ELF-1 (cell line): ENCODE measurements at places on chromosomes 16 and 17.
A peak's percentile ranks its signal among the peaks of the same experiment; 100 is the strongest.

DNA sequence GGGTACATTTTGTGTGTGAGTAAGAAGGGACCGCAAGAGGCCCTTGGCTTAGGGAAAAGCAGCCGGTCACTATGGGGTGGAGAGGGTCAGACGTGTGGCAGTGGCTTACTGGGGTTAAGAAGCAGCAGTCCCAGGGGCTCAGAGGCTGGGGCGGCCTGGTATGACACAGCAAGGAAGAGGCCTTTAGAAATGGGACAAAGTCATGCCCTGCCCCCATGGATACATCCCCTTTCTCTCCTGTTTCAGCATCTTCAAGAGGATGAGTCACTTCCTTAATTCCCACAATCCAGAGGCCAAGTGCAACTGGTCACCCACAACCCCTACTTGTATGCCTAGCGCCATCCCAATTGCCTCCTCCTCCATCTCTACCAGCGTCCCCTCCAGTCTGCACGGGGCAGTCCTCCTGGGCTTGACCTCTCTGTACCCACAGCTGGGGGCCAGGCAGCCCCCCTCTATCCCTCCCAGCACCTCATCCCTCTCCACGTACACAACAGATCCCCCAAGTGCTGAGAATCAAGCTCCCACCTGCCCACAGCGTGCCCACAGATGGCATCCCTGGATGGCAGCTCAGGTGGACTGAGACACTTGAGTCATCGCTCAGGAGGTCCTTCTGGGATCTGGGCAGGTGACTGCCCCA is 6.9 kb upstream of the EFTUD2 start:
- DNase-seq: no peak

GRCh38 chr17:67982034-67982640 is 14.1 kb downstream of the C17orf58 start:
- DNase-seq: no peak

- DNase-seq: no peak
These were observed 409.4 kb upstream of the ERCC4 start for GRCh38 chr16:13510425-13511151.

DNA sequence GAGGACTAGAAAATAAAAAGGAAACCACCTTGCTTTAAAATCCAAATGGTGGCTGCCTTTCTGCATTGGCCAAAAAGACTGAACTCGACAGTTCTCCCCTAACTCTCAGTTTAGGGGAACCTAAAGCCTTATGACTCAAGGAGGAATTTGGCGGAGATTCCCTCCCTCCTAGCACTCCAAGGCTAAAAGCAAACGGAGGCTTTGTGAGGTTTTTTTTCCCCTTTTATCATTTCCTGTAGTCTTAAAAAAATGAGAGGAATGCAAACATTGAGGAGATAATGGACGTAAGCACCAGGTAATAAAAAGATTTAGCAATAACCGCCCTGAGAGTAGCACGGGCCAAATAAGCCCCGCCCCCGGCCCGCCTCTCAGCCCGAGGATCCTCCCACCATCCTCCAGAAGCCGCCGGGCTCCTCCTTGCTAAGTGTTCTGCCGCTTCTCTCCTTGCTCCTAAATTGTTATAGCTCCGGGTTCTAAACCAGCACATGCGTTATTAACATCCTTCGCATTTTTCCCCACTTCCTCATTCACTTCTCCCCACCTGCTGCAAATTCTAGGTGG is 5.8 kb upstream of the KIFC3 start:
- peak; percentile 88 for DNase-seq

- no peak for DNase-seq
These were observed 195.3 kb downstream of the ZNF423 start for GRCh38 chr16:49660626-49661025.

GRCh38 chr17:12554251-12554650 is 111.4 kb upstream of the MYOCD start:
- no peak for DNase-seq

DNA sequence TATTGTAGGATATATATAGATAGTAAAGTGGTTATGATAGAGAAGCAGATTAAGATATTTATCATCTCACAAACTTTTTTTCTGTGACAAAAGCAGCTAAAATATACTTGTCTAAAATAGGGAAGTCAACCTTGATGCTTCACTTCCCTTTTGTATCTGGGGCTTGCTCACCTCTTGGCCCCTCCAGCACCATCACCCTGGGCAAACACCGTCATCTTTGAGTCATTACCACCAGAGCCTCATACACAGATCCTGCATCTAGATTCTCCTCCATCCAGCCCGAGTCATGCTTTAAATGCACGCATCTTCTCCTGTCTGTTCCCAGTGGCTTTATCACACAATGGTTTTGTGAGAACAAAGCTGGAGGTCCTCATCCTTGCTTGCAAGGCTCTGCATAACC is 1062.7 kb upstream of the EEF2KMT start:
- DNase-seq: no peak
